Osteocyte (in vitro differentiated cells): ENCODE measurements at places on chromosomes 3 and 15.

GRCh38 chr15:86659724-86660411, 580.2 kb downstream of the AGBL1 start:
- DNase-seq = no peak

DNA sequence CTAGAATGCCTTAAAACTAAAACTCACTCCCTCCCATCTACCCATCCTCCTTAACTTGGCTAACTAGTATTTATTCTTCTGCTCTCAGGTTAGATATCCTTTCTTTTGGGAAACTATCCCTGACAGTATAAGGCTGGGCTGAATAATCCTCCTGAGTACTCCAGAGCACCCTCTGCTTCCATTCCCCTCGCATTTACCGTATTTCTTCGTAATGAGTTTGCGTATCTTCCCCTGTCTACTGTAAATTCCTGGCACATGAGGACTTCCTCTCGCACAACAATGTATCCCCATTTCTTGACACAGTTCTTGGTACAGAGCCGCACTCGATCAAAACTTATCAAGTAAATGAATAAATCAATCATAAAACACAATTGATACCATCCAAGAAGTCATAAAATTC, 82.9 kb upstream of the AKAP13 start:
- no peak for DNase-seq

GRCh38 chr3:55285156-55285555, 201.9 kb downstream of the WNT5A start:
- no peak for DNase-seq

GRCh38 chr3:15348246-15348645, 15.9 kb upstream of the SH3BP5 start:
- no peak for DNase-seq

DNA sequence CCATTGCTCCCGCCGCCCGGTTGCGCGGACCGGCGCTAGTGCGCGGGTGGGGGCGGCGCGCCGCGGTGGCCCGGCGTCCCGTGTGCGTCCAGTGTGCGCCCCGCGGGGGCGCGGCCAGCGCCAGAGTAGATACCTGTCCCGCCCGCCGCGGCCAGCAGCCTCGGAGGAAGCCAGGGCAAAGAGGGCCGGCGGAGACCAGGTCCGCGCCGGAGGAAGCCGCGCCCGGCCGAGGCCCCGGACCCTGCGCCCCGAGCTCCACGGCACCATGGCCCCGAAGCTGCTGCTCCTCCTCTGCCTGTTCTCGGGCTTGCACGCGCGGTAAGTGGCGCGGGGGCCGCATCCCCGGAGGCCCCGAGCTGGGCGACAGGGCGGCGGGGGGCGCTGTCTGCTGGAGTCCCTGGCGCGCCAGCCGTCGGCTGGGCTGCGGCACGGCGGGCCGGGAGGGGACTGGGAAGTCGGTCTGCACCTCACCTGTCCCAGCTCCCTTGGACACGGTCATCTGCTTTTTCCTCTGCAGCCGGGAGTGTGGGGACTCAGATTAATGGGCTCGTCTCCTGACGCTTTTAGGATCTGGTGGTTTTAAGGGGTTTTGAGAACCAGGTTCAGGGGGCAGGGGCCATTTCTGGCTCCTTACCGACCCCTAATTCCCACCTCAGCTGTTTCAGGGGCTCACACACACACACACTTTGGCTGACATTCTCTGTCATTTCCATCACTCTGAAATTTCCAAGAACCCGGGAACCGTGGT, 464 bp downstream of the GABRG3 start:
- DNase-seq = no peak

DNA sequence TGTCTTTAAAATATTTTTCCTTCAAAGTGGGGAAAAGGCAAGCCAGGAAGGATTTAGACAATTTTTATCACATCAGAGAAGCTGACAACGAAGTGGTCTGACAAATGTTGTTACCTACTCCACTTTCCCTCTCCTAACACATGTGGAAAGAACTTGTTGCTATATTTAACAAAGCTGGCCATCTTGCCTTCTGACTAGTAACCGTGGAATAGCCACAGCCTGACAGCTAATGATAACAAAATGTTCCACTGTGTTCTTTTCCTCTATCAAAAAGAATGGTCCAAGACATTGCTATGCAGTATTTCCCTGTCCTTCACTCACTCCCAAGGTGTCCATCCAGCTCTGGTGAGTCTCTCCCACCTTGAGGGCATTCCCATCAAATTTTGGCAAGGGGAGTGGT, 481.4 kb upstream of the THBS1 start:
- DNase-seq = no peak

DNA sequence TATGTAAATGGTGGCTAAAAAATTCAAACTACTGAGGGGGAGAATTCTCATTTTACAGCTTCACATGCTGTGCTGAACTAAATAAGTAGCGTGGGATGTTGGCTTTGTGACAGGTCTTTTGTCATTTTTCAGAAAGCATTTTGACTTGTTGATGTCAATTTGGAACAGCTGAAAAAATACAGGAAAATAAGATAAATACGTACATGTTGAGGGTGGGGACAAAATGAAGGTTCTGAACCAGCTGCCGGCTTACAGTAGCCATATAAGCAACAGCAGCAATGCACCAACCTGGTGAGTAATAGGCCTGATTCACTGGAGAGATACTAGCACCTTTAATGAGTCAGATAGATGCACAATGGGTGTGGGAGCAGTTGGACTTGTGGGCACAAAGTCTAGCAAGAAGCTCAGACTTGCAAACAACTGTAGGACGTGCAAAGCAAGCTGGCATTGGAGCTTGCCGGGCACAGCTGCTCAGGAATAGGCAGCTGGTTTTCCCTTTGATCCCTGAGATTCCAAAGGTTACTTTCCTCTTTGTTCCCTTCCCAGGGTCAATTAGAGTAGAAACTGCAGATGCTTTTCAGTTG, 12.9 kb downstream of the B3GNT5 start:
- DNase-seq = no peak

GRCh38 chr3:168926426-168926825, 737.1 kb downstream of the MECOM start:
- no peak for DNase-seq

DNA sequence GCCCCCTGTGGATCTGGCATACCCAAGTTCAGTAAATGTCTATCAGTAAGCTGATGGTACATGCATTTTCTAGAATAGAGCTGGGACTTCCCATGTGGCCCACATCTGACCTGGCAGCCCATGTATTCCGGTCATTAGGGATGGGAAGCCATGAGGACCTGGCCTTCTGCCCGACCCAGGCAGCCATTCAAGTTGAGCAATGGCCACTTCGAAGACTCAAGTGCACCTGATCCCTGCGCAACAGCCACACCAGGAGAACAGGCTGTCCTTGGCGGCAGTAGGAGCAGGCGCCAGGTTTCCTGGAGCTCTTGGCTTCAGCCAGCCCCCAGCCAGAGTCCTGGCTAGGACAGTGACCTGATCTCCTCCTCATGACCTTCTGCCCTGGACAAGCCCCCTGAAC, 14.6 kb downstream of the HEMK1 start:
- DNase-seq = no peak

- no peak for DNase-seq
Measured at GRCh38 chr15:87557881-87558280, 698.7 kb downstream of the NTRK3 start.

DNA sequence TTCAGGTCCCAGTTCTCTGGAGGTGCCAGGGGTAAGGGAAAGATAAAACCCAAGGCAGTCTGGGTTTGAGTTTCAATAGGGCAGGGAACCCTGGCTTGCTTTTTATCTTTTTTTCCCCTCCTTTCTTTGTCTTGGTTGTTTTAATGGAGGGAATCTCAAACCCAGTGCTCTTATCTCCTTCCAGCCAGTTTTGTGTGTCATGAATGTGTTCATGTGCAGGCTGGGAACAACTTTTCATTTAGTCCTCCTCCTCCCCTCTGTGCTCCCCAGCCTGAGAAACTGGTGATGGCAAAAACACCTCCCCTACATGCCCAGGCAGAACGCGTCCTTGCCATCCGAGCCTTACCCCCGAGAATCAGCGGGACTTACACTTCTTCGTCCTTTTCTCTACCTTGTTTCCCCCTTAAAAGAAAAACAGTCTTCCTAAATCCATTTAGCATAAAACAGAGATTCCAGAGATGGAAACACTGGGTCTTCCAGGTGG, 10.9 kb downstream of the SEMA3G start:
- no peak for DNase-seq

DNA sequence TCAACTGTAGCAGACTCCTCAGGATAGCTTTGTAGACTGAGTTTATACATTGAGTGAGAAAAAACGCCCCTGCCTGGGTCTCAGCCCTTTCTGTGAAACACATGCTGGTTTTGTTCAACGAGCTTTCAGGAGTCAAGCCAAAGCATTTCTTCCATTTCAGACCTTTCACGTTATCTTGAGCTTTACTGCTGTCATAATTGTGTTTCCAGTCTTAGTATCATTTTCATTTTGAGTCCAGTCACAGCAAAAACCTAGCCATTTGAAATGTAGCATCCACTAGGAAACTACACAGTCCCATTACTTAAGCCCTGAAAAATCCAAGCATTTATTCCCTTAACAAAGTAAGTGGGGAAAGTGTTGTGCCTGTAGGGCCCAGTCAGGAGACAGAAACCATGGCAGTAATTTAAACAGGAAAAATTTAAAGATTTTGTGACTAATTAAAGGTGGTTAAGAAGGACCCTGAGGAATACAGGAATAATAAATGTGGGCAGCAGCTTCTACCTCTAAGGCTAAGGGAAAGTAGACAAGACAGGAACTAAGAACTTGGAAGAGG, 110.1 kb upstream of the ABHD17C start:
- no peak for DNase-seq

- peak; percentile 92 for DNase-seq
Measured at GRCh38 chr3:129651435-129652202, 45.1 kb upstream of the PLXND1 start.

DNA sequence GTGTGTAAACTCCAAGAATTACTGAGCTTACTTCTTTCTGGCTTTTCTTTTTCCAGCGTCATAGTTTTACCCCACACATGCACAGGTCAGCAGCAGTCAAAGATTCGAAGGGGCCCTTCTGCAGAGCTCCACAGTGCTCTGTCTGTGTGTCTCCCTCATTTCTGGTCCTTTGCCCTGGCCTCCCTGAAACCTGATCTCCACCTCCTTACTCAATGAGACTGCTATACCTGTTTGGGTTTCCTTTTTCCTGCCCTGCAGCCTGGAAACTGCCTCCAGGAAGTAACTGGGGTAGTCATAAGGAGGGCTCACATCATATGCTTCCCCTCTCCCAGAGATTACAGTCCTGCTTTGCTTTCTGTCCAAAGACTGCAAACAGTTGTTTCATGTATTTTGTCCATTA, 82.8 kb upstream of the TNIK start:
- no peak for DNase-seq

- no peak for DNase-seq
Measured at GRCh38 chr3:111045564-111045963, 26.1 kb upstream of the NECTIN3 start.

- DNase-seq = no peak
Measured at GRCh38 chr3:11775493-11775892, 71.2 kb downstream of the TAMM41 start.

- DNase-seq = no peak
Measured at GRCh38 chr3:43217206-43217605, 69.1 kb upstream of the SNRK start.

- no peak for DNase-seq
Measured at GRCh38 chr3:137121704-137122314, 164.0 kb downstream of the IL20RB start.

- no peak for DNase-seq
Measured at GRCh38 chr3:173709026-173709425, 311.5 kb downstream of the NLGN1 start.

DNA sequence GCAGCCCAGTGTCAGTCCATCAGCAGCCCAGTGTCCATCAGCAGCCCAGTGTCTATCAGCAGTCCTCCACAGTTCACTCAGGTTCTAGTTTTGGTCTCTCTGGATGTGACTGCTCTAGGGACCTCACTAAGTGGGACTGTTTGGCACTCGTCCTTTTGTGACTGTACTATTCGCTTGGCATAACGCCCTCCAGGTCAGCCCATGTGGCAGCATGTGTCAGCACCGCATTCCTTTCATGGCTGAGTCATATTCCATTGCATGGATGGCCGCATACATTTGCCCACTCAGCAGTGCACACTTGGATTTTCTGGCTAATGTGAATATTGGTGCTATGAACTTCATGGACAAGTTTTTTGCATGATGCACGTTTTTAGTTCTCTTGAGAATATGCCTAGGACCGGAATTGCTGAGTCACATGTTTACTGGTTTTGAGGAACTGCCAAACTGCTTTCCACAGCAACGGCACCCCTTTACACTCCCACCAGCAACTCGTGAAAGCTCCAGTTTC, 16.4 kb downstream of the CHST13 start:
- peak; percentile 76 for DNase-seq

DNA sequence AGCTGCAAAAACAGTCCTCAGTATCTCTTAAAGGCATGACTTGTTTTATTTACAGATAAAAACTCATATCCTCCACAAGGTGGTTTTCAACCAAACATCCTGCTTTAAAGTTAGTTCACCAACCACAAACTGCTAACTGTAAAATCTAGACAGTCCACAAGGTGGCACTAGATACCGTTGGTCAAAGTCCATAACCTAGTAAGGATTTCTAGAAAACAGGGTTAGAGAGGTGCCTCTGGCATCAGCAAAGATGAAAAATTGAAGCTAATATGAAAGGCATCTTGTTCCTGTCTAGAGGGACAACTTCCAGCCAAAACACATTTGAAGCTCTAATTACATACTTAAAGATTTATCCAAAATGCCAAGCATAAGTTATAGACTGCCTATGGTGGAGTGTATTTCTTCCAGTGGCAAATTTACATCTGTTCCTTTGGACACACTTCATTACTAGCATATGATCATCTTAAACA, 56.0 kb downstream of the ZMAT3 start:
- DNase-seq = no peak

- no peak for DNase-seq
Measured at GRCh38 chr3:125443923-125444322, 68.8 kb upstream of the ZNF148 start.

GRCh38 chr15:52018244-52018643, 775 bp upstream of the MAPK6 start:
- no peak for DNase-seq

GRCh38 chr3:154904328-154904727, 175.8 kb upstream of the MME start:
- DNase-seq = no peak

DNA sequence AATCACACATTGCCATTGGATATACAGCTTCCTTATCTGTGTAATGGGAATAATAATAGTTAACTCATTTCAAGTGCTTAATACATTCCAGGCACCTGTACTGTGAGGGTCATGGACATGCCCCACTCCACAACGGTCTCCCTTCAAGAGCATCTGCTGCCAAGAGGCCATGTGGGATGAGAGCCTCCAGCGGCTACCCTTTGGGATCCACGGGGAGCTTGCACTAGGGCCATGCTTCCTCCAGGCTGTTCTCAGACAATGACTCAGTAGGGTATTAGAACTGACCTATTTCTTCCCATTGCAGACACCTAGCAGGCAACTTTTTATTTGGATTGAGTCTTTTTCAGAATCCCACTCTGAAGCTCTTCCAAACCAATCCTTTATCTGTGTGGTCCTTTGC, 1078.9 kb downstream of the TUSC7 start:
- DNase-seq = no peak

- no peak for DNase-seq
Measured at GRCh38 chr15:90414408-90415028, 26.5 kb downstream of the IQGAP1 start.

GRCh38 chr3:153252963-153253362, 90.9 kb downstream of the RAP2B start:
- no peak for DNase-seq

- no peak for DNase-seq
Measured at GRCh38 chr3:9316881-9317361, 45.9 kb upstream of the THUMPD3 start.

GRCh38 chr3:58178528-58179234, 32.1 kb downstream of the DNASE1L3 start:
- no peak for DNase-seq
